Activated CD4-positive, alpha-beta T cell treated with anti-CD3 and anti-CD28 coated beads, Interleukin-2, amount 10 ng/mL, durations not matched to agents 7 days and 5 days (primary cell): ENCODE measurements at places on chromosomes 4 and X. TPM values are rescaled to one million over a fixed set of nuclear protein-coding genes. Genes with fewer than 3 reads are reported as not detected.

DNA sequence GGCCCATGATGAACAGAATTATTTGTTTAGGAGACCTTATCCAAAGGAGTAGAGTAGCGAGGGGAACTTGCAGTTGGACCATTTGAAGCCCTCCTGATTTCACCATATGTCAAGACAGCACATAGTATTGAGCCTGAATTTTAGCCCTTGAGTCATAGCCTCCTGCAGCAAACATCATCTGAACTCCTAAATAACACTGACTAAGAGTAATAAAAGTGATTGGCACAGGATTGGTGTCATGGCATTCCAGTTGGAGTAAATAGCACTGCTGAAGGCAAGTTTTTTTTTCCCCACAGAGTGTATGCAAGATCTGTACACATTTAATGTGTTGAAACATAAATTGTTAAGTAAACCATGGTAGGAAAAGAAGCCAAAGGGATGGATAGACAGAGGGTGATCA lies 89.0 kb downstream of the COMMD8 start:
- H3K36me3 ChIP-seq, result no peaks in the 10 kb centered on the region
- no peak overlapping the region for H3K4me3 ChIP-seq
- peaks cover 3% of the 10 kb centered on the region for H3K27me3 ChIP-seq

SMC1A gene
- 157 TPM for total RNA-seq

DNA sequence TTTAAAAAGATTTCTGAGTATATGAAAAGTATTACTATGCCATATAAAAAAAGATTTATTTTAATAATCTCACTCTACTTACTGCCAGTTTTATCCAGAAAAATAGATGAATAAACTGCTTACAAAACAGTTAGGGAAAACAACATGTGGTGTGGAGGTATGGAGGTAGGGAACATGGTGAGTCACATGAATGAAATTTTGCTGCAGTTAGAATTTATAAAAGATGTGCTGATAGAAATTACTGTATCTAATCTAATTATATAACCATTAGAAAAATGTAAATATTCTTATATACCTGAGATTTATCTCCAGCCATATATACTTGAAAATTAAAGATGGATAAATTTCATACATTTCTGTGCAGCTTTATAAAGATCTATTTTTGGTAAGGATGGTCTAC lies 184.0 kb upstream of the ANK2 start:
- no peak overlapping the region for H3K27ac ChIP-seq
- no peaks in the 10 kb centered on the region for H3K4me1 ChIP-seq
- no peaks in the 10 kb centered on the region for H3K36me3 ChIP-seq
- no peak for DNase-seq
- H3K27me3 ChIP-seq, result no peaks in the 10 kb centered on the region

- H3K27me3 ChIP-seq, result no peaks in the 10 kb centered on the region
- H3K36me3 ChIP-seq, result peaks cover 17% of the 10 kb centered on the region
- no peak overlapping the region for H3K4me3 ChIP-seq
- peak overlapping the region; percentile 80 for H3K27ac ChIP-seq
Observed at GRCh38 chr4:9970399-9971011, 50.8 kb downstream of the SLC2A9 start.

- DNase-seq, result no peak
- H3K27ac ChIP-seq, result no peak overlapping the region
- no peaks in the 10 kb centered on the region for H3K36me3 ChIP-seq
Observed at GRCh38 chrX:37830371-37830770, 17.0 kb downstream of the DYNLT3 start.

DNA sequence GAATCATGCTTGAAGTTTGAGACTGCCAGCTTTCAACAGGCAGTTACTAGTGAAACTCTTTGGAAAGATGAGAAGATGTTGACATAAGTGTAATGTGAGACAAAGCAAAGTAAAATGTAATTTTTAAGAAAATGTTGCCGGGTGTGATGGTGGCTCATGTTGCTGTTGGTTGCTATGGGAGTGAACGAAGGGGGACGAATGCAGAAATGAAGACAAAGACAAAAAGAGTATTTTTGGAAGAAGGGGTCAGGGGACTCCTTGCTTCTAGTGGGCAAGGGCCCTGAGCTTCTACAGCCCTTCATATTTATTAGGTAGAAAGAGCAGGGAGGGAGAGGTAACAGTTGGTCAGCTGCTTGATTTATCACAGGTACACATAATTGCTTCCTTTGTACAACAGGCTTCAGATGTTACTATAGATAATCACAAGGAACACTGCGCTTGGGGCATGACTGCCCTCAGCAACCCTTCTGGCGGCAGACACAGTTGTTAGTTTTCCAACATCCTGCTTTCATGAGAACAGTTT lies 11.9 kb upstream of the UGDH start:
- H3K36me3 ChIP-seq, result peaks cover 5% of the 10 kb centered on the region
- no peak overlapping the region for H3K27ac ChIP-seq
- no peak for DNase-seq
- no peak overlapping the region for H3K4me3 ChIP-seq
- no peaks in the 10 kb centered on the region for H3K27me3 ChIP-seq
- no peaks in the 10 kb centered on the region for H3K4me1 ChIP-seq

DNA sequence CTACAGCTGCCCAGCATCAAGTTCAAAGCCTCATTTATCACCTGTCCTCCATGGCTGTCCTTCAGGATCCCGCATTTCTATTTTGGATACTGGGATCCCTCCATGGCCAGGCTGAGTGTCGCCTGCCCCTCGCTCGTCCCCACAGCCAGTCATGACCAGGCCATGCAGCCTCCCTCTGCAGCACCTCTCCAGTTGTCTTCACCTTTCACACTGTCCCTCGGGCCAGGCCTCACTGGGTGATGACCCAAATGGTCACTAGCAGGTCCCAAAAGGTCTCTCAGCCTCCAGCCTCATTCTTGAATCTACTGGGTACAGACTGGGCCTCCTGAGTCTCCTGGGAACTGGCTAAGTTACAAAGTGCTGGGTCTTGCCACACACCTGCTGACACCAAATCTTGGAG lies 48.7 kb upstream of the HELT start:
- peaks cover 3% of the 10 kb centered on the region for H3K27me3 ChIP-seq
- DNase-seq, result no peak
- H3K36me3 ChIP-seq, result peaks cover 4% of the 10 kb centered on the region
- H3K4me3 ChIP-seq, result no peak overlapping the region

SEL1L3 gene
- 47.6 TPM for total RNA-seq

- H3K27me3 ChIP-seq, result no peaks in the 10 kb centered on the region
- H3K4me3 ChIP-seq, result no peak overlapping the region
Observed at GRCh38 chrX:40313269-40313668, 215.5 kb upstream of the BCOR start.

- no peaks in the 10 kb centered on the region for H3K36me3 ChIP-seq
- DNase-seq, result no peak
- no peak overlapping the region for H3K4me3 ChIP-seq
- no peak overlapping the region for H3K27ac ChIP-seq
- no peaks in the 10 kb centered on the region for H3K27me3 ChIP-seq
- no peaks in the 10 kb centered on the region for H3K4me1 ChIP-seq
Observed at GRCh38 chr4:84792366-84793301, 173.9 kb downstream of the WDFY3 start.

FATE1 gene
- not detected for total RNA-seq

GRCh38 chrX:47864785-47865184 lies 28.1 kb downstream of the ZNF81 start:
- no peaks in the 10 kb centered on the region for H3K4me1 ChIP-seq
- peaks cover 14% of the 10 kb centered on the region for H3K36me3 ChIP-seq
- DNase-seq, result no peak
- H3K4me3 ChIP-seq, result no peak overlapping the region
- no peak overlapping the region for H3K27ac ChIP-seq

GRCh38 chr4:173522160-173522950 lies 7.7 kb downstream of the HAND2 start:
- peaks cover 94% of the 10 kb centered on the region for H3K27me3 ChIP-seq
- peaks cover 10% of the 10 kb centered on the region for H3K4me1 ChIP-seq
- H3K4me3 ChIP-seq, result peak overlapping the region; percentile 38
- no peak for DNase-seq

- H3K36me3 ChIP-seq, result no peaks in the 10 kb centered on the region
- no peak overlapping the region for H3K27ac ChIP-seq
- no peaks in the 10 kb centered on the region for H3K4me1 ChIP-seq
- H3K27me3 ChIP-seq, result no peaks in the 10 kb centered on the region
- no peak overlapping the region for H3K4me3 ChIP-seq
Observed at GRCh38 chrX:27889878-27890277, 82.1 kb downstream of the MAGEB10 start.

BEX3 gene
- total RNA-seq, result 6.3 TPM

- no peak overlapping the region for H3K27ac ChIP-seq
- DNase-seq, result no peak
- peaks cover 14% of the 10 kb centered on the region for H3K27me3 ChIP-seq
- H3K4me3 ChIP-seq, result no peak overlapping the region
- peaks cover 4% of the 10 kb centered on the region for H3K36me3 ChIP-seq
Observed at GRCh38 chr4:55561889-55562288, 15.2 kb upstream of the CLOCK start.

GRCh38 chrX:126063984-126064383 lies 102.1 kb downstream of the DCAF12L2 start:
- no peaks in the 10 kb centered on the region for H3K36me3 ChIP-seq
- no peak overlapping the region for H3K4me3 ChIP-seq
- no peak for DNase-seq
- H3K27me3 ChIP-seq, result no peaks in the 10 kb centered on the region

DNA sequence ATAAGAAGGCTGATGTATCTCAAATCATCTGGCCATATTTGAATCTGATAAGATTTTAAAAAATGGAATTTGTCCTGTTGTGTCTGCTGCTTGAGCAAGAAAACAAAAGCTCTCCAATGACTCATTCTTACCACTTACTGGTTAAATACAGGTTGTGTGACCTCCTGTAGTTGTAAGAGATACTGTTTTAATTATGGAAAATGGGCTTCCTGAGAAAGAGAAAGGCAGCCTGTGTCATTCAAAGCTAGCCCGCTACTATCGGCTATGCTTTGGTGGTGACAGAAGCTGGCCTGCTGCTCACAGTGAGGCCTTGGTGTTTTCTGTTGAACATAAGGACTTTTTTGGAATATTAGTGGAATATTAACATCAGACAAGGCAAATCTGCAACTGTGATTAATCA lies 1722.1 kb upstream of the PCDH10 start:
- H3K27me3 ChIP-seq, result no peaks in the 10 kb centered on the region
- H3K4me1 ChIP-seq, result no peaks in the 10 kb centered on the region
- DNase-seq, result no peak
- no peak overlapping the region for H3K4me3 ChIP-seq
- H3K36me3 ChIP-seq, result no peaks in the 10 kb centered on the region

CENPU gene
- 80.3 TPM for total RNA-seq

DNA sequence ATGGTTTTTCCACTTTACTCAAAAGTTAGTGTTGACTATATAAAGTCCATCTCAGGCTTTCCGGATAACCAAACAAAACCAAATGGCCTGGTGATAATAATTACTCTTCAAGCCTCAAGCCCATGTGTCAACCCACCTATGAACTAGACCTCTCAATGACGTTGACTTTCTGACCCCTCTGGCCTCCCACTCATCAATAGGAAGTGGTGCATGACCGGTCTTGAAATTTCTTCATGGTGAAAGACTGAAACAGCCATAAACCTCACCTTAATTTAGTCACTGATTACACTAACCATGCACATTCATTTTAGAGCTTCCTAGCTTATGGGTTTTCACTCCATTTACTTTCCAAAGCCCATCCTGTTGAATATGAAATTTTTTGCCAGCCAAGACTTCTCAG lies 276.0 kb downstream of the KLHL13 start:
- no peak overlapping the region for H3K27ac ChIP-seq
- no peaks in the 10 kb centered on the region for H3K4me1 ChIP-seq
- DNase-seq, result no peak
- no peak overlapping the region for H3K4me3 ChIP-seq
- no peaks in the 10 kb centered on the region for H3K27me3 ChIP-seq
- no peaks in the 10 kb centered on the region for H3K36me3 ChIP-seq

GRCh38 chr4:47816748-47817147 lies 21.1 kb downstream of the CORIN start:
- peaks cover 15% of the 10 kb centered on the region for H3K4me1 ChIP-seq
- no peak for DNase-seq
- H3K27me3 ChIP-seq, result peaks cover 20% of the 10 kb centered on the region
- H3K36me3 ChIP-seq, result no peaks in the 10 kb centered on the region

RLIM gene
- total RNA-seq, result 29.9 TPM

- no peak within 1 kb of the TSS for H3K4me3 ChIP-seq
- no peaks in the 10 kb centered on the region for H3K27me3 ChIP-seq
- H3K27ac ChIP-seq, result no peak within 1 kb of the TSS
- H3K36me3 ChIP-seq, result peaks cover 9% of the 10 kb centered on the region
Observed at GRCh38 chr4:109827672-109828071, at the start of gene RRH. Gene RRH (plus strand): TSS chr4:109827972. CDS start chr4:109828028, 56 bp downstream.
